Right forelimb (tissue), 1 donor: ENCODE measurements at places on chromosomes 11 and 22.

- no peak for DNase-seq
These were observed 104.1 kb downstream of the MPPED1 start for GRCh38 chr22:43515902-43516301.

DNA sequence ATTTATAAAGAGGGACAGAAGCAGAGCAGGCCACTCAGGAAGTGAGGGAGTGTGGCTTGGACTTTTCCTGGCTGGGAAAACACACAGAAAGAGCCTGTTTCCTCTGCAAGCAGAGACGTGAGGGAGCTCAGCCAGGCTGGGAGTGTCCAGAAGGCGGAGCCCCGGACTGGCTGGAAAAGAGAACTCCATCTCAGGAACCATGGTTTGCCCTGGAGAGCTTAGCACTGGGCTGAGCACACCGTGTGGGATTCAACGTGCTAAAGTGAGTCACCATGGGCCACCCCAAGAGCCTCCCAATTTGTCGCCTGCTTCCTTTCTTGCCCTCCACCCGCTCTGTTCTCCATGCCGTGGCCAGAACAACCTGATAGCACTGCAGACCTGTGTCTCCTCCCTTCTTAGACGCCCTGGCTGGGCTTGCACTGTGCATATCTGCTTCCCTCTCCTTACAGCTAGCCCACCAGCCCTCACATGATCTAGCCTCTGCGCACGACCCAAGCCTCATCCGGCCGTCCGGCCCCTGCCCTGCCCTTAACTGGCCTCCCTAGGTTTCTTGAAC, 51.8 kb downstream of the GALNT18 start:
- DNase-seq, result peak; percentile 75

- no peak for DNase-seq
These were observed 106.8 kb upstream of the B3GAT1 start for GRCh38 chr11:134518616-134519389.

DNA sequence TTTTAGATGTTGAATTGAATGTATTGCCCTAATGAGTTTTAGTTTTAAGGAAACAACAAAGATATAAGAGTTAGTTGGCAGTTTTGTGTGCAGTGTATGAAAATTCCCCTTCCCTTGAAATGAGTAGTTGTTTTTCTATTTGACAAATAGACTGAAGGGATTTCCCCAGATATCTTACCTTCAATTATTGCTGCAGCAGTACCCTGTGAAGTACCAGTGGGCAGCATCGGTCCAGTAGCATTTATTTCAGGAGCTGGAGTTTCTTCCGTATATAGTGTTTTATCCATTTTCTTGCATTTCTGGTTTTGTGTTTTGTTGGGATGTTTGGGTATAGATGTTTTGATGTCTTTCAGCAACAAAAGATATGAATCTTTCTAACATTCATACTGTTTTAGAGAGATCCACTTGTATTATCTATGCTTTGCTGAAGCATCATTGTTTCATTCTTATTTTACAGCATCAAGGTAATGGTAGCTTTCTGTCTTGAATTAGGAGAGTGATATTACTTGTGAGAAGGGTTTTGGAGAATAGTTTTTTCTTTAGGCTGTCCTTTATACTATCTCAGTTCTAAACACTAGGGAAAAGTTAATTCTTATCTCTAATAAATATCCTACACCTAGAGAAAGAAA, 7.4 kb downstream of the KMT2A start:
- no peak for DNase-seq

DNA sequence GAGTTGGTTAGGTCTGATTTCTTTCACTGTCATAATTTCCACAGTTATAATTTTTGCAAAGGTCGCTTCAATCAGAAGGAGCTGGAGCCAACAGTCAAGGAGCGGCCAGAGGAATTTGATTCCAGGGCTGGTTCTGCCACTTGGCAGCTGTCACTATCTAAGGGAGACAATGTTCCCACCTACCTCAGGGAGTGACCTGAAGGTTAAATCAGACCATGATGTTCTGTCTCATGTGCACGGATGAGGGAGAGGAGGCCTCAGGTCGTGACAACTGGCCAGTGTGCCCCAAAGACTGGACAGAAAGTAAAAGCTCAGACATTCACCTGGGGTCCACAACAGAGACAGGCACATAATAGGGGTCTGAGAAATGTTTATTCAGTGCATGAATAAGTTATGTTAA, 7.6 kb downstream of the MRGPRD start:
- DNase-seq, result peak; percentile 37

DNA sequence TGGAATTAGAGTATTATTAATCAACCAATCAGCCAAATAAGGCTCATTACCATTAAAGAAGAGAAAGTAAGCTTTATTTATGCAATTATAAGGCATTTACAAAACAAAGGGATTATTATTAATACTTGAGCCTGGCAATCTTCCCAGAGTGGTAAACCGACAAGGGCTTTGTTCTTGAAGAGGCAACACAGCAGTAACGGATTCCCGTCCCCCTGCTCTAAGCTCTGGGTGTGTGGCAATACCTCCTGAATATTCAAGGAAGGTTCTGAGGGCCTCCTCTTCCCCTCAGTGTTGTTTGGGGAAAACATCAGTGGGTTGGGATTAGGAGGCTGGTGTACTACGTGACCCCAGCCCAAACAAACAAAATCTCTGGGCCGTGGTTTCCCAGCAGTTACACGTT, 176.5 kb downstream of the TENM4 start:
- DNase-seq, result no peak

DNA sequence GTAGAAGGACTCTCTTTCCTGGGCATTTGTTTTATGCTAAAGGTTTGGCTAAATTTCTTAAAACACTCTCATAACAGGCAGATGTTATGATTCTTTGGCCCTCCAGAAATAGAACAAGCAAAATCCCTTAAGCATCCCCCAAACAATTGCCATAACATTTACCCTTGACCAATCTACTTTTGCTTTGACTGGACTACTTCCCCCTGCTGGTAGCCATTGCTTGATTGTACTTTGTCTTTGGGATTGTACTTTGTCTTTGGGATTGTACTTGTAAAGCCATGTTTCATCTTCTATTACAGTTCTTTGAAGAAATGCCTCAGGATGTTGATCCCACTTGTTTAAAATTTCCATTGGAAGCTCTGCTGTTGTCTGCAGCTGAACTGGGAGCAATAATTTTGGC, 53.3 kb upstream of the GLYAT start:
- no peak for DNase-seq

DNA sequence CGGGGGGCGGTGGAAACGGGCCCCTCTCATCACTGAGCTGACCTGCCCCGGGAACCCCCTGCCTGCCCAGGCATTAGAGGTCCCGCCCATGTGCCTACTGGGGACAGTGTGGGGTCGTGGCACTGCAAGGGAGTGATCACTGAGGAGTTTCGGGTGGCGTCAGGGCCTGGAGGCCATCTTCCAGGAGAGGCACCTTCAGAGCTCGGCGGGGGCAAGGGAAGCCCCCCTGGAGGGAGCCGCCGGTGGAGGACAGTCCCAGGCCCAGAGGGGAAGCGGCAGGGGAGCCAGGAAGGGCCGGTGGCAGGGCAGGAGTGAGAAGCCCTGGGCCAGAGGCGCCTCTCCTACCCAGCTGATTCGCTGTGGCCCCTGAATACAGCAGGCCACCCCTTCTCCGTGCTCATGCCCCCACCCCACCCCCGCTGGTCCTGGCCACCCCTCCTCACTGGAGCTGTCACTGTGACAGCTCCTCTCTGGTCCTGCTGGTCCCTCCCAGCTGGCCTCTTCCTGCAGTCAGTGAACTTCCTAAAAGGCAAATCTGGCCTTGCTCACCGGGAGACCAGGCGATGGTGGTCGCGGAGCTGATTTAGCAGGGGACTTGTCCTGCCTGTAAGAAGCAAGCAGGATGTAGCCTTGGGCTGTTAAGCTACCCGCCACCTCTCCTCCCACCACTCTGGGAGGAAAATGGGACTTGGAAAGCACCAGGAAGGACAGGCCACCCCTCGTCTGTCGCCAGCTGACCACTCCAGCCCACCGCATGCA, 2.0 kb upstream of the MAPK11 start:
- no peak for DNase-seq

GRCh38 chr22:49705216-49705971, 122.3 kb downstream of the BRD1 start:
- DNase-seq, result no peak

DNA sequence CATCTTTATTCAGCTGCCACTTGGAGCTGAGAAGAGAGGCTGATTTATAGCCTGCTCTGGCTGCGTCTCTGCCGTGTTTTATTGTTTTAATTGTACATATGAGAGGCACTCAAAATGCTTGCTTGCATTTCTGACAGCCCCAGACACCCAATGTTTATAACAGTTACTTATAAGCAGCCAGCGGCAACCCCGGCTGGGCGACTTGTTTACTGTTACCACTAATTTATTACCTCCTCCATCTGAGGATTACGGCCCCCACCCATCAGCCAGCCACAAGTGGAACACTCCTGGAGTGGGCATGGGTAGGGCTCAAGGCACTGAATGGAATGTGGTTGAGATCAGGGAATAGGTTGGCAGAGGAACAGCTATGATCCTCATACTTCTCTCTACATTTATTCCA, 61.2 kb downstream of the CLPB start:
- DNase-seq, result no peak

- DNase-seq, result no peak
These were observed 107.7 kb downstream of the GRAMD1B start for GRCh38 chr11:123537726-123538125.

DNA sequence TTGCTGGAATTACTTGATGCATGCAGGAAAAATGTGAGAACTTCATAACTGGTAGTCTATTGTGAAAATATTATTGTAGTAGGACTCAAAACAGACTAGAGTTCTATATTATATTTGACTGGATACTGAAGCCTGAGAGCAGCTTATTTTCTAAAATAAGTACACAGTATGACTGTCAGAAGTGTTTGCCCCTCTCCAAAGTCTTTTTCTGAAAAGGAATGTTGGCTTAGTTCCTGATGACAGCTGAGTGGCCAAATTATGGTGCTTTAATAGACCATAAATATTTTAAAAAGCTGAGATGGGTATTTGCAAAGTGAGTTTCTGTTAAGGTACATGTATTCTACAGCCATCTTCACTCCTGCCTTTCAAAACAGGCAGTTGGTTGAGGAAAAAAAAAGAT, 13.1 kb downstream of the ZBED5 start:
- DNase-seq, result no peak

- DNase-seq, result no peak
These were observed 342.5 kb downstream of the LRRC4C start for GRCh38 chr11:41116970-41117369.

- no peak for DNase-seq
These were observed 4.6 kb upstream of the RTCB start for GRCh38 chr22:32416556-32417085.

- no peak for DNase-seq
These were observed 5.3 kb downstream of the RNH1 start for GRCh38 chr11:501683-502287.

DNA sequence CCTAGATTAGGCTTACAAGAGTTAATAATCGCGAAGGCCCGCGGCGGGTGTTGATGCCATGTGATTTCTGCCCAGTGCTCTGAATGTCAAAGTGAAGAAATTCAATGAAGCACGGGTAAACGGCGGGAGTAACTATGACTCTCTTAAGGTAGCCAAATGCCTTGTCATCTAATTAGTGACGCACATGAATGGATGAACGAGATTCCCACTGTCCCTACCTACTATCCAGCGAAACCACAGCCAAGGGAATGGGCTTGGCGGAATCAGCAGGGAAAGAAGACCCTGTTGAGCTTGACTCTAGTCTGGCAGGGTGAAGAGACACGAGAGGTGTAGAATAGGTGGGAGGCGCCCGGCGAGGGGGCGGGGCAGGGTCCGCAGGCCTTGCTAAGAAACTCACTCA, 65.5 kb downstream of the AAMDC start:
- DNase-seq, result no peak
